ENCODE measurements at places on chromosomes 3 and 15. TPM values are rescaled to one million over a fixed set of nuclear protein-coding genes. Genes with fewer than 3 reads are reported as not detected.

- DNase-seq = no peak
These were observed 15.3 kb upstream of the MCCC1 start for GRCh38 chr3:183114384-183115178.

DNA sequence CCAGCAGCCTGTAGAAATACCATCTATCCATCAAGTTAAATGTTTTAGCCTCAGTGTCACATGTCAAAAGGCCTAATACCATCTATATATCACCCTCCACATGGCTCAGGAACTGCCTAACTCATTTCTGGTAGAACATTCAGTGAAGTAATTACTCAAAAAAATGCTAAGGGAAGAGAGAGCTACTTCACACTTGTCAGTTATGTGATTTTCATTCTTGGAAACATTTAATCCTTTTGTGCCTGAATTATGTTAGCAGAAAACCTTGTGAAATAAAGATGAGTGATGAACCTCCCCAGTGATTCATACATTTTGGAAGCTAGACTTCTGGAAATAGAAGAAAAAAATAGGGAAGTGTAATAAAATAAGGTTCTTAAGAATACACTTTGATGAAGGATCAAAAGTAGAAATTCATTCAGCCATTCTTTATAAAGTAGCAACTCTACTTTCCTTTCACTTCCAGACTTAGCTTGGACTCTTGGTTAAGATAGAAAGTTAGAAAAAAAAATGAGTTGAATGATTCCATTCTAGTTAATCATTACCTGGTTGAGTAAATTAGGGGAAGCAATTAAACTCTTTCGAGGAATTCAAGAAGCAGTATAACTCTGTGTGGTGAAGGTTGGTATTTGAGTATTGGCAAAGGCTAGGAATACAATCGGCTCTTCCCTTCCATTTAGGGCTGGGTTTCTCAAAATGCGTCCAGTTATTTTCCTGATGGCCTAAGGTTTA is 3.6 kb downstream of the OTOL1 start:
- DNase-seq = no peak

DNA sequence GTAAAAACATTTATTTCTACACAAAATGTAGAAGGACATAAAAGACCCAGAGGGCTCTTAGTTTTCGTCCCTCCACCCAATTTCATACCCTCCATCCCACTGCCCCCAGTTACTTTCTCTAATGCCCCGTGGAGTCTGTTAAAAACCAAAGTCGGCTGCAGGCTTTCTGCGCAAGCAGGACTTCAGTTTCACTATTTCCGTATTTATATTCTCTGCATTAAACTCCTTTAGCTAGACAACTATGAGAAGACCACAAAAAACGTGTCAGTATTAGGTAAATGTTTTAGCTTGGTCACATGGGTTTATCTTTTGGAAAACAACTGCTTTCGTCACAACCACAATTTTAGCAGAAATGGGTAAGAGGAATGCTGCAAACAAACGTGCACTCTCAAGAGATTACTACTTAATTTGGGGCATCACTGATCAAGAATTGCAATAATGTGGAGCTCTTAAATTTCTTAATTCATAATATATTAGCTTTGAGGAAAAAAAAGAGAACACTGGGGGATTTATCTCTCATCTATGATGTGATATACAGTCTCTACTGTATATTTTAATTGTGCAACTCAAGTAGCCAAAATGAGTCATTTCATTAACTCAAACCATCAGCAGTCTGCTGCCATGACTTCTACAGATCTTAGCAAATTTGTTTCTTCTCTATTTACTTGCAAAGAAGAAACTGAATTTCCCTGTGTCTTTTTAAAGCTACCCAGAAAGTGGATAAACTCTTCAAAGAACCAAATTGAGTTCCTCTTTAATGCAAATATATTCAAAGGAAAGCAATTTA is 740 bp upstream of the NSMCE3 start:
- DNase-seq = no peak

DNA sequence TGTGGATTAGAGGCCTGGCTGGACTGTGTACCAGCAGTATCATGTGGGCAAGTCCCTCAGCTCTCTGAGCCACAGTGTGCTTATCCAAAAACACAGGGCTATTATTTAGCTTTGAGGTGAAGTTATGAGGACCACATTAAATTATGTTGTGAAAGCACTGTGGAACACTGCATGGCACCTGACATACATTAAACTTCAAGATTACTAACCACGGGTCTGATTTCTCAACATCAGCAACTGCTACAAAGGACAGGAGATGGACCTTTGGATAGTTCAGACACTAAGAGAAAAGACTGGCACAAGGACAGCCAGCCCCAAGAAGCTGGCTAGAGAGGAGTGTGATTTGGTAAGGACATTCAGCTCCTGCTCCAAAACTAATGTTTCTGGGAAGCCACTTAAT is 21.3 kb downstream of the CLK3 start:
- no peak for DNase-seq

DNA sequence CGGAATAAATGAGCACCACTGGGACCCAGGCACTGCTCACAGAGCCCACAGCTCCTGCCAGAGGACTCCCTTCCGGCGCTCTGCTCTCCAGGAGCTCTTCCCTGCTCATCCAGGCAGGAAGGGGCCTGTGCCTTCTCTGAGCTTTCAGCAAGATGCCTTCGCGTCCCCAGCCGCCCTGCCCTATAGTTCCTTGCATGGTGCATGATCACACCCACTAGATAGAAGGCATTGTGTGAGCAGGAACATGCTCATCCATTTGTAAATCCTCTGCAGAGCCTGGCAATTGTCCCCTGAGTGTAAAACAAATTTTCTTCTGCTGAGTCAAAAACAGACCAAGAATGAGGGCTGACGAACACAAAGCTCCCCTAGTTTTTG is 181.6 kb downstream of the MEGF11 start:
- no peak for DNase-seq

GRCh38 chr15:69117431-69117871 is 43.0 kb upstream of the GLCE start:
- no peak for DNase-seq

Gene ACAD11
- total RNA-seq = 112 TPM

Gene ECE2
- total RNA-seq = not detected

Gene MELTF
- 42.9 TPM for total RNA-seq
